ENCODE measurements at places on chromosomes 6 and 20. TPM values are rescaled to one million over a fixed set of nuclear protein-coding genes. Genes with fewer than 3 reads are reported as not detected.

DNA sequence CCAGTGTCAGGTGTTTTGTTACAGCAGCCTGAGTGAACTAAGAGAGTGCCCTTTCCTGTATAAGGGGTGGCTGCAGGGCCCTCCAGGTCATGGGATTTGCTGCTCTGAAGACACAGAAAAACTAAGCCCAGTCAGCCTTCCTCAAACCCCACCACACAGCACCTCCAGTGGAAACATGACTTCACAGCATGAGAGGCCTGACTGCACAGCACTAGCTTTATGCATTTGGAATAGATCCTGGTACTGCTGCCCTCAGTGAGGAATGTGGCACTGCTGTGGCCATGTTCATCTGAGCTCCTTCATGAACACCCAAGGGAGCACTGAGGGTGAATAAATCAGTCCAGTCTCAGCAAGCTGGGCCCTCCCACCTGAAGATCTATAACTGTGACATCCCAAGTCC is 296.1 kb upstream of the FOXQ1 start:
- no peak overlapping the region for H3K4me3 ChIP-seq
- H3K36me3 ChIP-seq = no peaks in the 10 kb centered on the region
- H3K4me1 ChIP-seq = no peaks in the 10 kb centered on the region
- no peak overlapping the region for H3K27ac ChIP-seq

TRIM10 gene
- not detected for total RNA-seq

CD24 gene
- total RNA-seq = 125 TPM

- H3K4me3 ChIP-seq = no peak overlapping the region
- no peaks in the 10 kb centered on the region for H3K27me3 ChIP-seq
- H3K27ac ChIP-seq = no peak overlapping the region
Measured at GRCh38 chr20:45991616-45992015, 17.1 kb upstream of the MMP9 start.

STK4 gene
- total RNA-seq = 20.6 TPM

DNA sequence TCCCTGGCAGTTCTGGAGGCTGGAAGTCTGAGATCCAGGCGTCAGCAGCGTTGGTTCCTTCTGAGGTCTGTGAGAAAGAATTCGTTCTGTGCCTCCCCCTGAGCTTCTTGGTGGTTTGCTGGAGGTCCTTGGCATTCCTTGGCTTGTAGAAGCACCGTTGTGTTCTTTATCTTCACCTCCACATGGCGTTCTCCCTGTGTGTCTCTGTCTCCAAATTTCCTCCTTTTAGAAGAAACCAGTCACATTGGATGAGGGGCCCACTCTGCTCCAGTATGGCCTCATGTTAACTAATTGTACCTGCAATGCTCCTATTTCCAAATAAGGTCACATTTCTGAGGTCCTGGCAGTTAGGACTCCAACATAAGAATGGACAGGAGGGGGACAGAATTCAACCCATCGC is 73.0 kb upstream of the BACH2 start:
- DNase-seq = no peak
- peaks cover 44% of the 10 kb centered on the region for H3K4me1 ChIP-seq
- H3K4me3 ChIP-seq = no peak overlapping the region
- peak overlapping the region; percentile 75 for H3K27ac ChIP-seq
- H3K27me3 ChIP-seq = no peaks in the 10 kb centered on the region
- H3K36me3 ChIP-seq = no peaks in the 10 kb centered on the region

- H3K4me1 ChIP-seq = no peaks in the 10 kb centered on the region
- H3K27ac ChIP-seq = no peak overlapping the region
- no peak overlapping the region for H3K4me3 ChIP-seq
- no peaks in the 10 kb centered on the region for H3K36me3 ChIP-seq
- DNase-seq = no peak
- no peaks in the 10 kb centered on the region for H3K27me3 ChIP-seq
Measured at GRCh38 chr6:12442455-12442854, 152.3 kb downstream of the EDN1 start.

DNA sequence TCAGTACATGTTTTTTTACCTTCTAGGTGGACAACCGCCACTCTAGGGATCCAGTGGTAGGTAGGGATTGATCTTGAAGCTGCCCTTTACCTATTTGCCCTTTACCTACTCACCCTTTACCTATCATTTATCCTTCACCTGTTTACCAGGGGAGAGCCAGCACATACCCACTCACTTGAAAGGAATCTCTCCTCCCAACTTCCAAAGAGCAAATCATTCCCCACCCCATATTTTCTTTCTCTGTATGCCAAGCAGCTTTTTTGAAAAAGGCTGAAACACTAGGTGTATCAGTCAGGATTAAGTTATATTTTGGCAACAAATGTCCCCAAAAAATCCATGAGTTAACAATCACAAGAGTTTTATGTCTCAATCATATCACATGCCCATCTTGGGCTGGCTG is 10.5 kb upstream of the EPM2A start:
- H3K4me3 ChIP-seq = no peak overlapping the region
- DNase-seq = no peak
- H3K36me3 ChIP-seq = peaks cover 7% of the 10 kb centered on the region
- 0 out of 2 replicates have a peak, but pooled peaks cover 6% of the 10 kb centered on the region for H3K4me1 ChIP-seq
- no peaks in the 10 kb centered on the region for H3K27me3 ChIP-seq
- H3K27ac ChIP-seq = no peak overlapping the region

GRCh38 chr20:58231683-58232082 is 3.2 kb upstream of the ANKRD60 start:
- no peak for DNase-seq
- H3K27ac ChIP-seq = no peak overlapping the region
- H3K4me1 ChIP-seq = peaks cover 15% of the 10 kb centered on the region
- H3K36me3 ChIP-seq = 0 out of 2 replicates have a peak, but pooled peaks cover 2% of the 10 kb centered on the region

DNA sequence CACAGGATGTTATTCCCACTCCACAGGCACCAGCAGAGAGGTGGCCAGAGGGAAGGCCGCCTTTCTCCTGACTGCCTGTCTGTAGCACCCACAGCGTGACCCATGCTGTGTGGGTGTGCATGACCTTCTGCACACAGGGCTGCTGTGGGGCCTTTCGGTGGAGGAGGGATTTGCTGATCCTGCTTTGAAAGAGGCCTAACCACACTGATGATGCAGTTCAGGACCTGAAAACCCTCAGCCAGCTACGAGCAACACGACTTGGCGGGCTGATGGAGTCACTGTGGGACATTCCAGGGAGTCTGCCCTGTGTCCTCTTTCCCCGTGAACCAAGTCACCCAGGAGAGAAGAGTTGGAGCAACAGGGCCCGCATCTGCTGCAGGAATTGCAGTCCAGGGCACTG is 49.1 kb downstream of the SYTL3 start:
- no peak overlapping the region for H3K27ac ChIP-seq
- no peak overlapping the region for H3K4me3 ChIP-seq
- H3K36me3 ChIP-seq = no peaks in the 10 kb centered on the region
- DNase-seq = no peak
- H3K27me3 ChIP-seq = no peaks in the 10 kb centered on the region

DNA sequence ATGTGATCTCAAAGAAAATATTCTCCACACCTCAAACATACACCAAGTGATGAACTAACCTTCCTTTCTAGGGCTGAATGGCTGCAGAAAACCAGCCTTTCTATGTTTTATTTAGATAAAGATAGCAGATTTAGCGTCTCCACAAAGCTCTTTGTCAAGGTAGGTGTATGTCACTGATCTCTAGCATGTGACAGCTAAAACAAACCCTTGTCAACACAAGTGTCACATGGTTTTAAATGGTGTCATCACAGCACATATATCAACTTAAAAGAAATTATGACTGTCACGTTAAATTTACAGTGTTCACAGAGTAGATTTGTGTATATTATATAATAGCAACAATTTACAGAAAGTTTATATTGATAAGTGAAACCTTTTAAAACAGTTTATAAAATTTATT is 58.3 kb downstream of the TENT5A start:
- no peak overlapping the region for H3K27ac ChIP-seq
- no peaks in the 10 kb centered on the region for H3K27me3 ChIP-seq
- H3K4me1 ChIP-seq = peaks cover 15% of the 10 kb centered on the region
- H3K36me3 ChIP-seq = no peaks in the 10 kb centered on the region
- no peak for DNase-seq

DNA sequence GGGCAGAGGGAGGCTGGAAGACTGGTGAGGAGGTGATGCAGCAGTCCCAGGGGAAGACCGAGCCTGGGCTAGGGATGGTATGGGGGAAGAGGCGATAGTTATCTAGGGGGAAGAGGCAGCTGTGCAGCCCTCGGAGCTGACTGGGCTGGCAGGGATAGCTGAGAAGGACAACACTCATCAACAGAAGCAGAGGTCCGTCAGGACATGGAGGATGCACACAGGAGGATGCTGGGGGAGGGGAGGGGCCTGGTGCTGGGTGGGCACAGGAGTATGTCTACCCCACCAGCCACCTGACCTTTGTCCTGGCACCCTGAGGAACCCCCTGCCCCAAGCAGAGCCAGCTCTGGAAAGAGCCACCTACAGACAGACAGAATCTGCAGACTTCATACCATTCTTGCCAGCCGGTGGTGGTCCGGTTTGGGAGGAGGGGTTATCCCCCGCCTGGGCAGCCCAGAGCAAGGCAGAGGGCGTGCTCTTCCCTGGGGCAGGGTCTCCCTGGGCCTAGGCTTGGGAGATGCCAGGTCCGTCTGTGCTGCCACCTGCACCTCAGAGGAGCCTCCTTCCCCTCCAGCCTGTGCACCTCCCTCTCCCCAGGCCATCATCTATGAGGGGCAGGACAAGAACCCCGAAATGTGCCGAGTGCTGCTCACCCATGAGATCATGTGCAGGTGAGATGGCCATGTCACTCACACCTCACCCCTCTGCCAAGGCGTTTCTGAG is 14.9 kb downstream of the EBF4 start:
- peaks cover 35% of the 10 kb centered on the region for H3K27me3 ChIP-seq
- H3K27ac ChIP-seq = no peak overlapping the region
- H3K4me3 ChIP-seq = no peak overlapping the region

GRCh38 chr6:94955156-94955555 is 622.2 kb upstream of the MANEA start:
- H3K27me3 ChIP-seq = no peaks in the 10 kb centered on the region
- H3K36me3 ChIP-seq = no peaks in the 10 kb centered on the region
- no peaks in the 10 kb centered on the region for H3K4me1 ChIP-seq
- H3K4me3 ChIP-seq = no peak overlapping the region
- H3K27ac ChIP-seq = no peak overlapping the region

DNA sequence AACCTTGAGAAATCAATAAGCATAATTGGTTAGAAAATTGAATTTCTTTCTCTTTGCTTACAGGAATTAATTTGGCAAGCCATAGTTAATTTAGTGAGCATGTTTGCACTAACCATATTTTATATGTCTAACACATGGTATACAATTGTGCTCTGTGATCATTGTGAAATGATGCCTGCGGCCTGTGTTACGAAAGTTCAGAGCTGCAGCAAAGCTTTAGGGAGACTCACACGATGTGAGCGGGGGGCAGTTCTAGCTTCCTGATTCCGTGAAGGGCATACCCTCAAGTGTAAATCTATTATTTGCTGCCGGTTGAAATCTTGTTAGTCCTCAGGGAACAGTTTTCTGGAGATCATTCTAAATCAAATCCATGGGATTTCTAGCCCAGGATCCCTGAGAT is 25.5 kb upstream of the ADTRP start:
- DNase-seq = no peak
- no peaks in the 10 kb centered on the region for H3K27me3 ChIP-seq
- no peaks in the 10 kb centered on the region for H3K36me3 ChIP-seq
- H3K27ac ChIP-seq = no peak overlapping the region
- H3K4me3 ChIP-seq = no peak overlapping the region

DNA sequence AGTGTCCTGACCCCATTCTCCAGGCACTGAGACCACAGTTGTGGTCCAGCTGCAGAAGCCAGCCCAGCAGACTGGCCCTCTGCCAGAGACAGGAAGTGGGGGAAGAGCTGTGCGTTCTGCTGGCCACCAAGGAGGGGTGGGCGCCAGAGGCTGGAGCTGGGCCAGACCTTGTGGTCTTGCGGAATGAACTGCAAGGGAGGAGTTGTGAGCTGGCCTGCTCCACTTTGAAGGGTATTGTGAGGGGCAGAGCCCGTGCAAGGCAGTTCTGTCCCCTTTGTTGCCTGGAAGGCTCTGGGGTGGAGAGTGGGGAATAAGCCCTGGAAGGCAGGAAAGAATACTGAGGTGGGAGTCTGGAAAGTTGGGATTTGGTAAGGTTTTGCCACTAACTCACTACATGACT is 3.6 kb upstream of the MDFI start:
- no peaks in the 10 kb centered on the region for H3K36me3 ChIP-seq
- H3K4me1 ChIP-seq = peaks cover 7% of the 10 kb centered on the region
- DNase-seq = no peak
- H3K4me3 ChIP-seq = no peak overlapping the region
- no peaks in the 10 kb centered on the region for H3K27me3 ChIP-seq

GRCh38 chr6:20409427-20409971 is 7.8 kb downstream of the E2F3 start:
- no peak overlapping the region for H3K4me3 ChIP-seq
- peaks cover 36% of the 10 kb centered on the region for H3K36me3 ChIP-seq
- H3K27me3 ChIP-seq = no peaks in the 10 kb centered on the region
- no peak overlapping the region for H3K27ac ChIP-seq

DNA sequence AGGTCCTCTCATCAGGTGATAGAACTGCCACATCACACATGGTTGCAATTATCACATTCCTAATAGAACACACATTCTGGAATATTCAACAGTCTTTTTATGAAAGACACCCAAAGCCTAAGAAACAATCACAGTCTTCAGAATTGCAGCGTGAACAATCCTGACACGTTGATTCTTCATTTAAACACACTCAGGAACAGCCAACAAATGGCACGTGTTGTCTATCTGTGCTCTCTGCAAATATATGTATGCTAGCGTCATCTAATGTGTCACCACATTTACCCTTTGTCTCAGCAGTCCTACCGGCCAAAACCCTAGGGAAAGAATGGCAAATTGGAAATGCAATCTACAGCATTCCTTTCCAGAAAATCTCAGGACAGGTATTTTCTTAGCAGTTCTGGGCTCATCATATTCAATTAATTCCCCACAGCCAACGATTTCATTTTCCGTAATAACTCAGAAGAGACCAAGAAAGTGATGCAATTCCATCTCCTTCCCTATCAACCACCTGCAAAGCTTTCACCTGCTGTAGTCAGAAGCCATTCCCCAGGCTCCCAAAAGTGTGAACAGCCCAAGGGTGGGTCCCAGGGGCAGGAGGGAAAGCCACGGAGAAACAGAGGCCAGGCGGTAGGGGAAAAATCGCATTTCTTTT is 280.3 kb upstream of the JARID2 start:
- H3K27me3 ChIP-seq = no peaks in the 10 kb centered on the region
- no peak overlapping the region for H3K4me3 ChIP-seq
- DNase-seq = no peak
- no peak overlapping the region for H3K27ac ChIP-seq

DNA sequence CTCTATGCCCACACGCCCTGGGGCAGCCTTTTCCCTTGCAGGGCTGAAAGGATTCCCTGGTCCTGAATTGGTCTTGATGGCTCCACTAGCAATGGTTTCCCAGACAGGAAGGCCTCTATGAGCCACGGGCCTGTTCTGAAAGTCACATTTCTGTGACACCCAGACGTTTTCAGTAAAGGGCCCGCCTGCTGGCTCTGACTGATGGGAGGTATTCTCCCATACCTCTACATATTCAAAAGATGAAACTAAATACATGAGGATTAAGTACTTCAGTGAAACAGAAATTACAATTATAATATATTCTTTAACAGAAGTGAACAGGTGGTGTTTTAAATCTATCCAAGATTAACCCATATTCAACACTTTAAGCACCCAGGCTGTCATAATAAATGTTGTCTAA is 629.8 kb downstream of the CDH26 start:
- H3K4me3 ChIP-seq = no peak overlapping the region
- no peaks in the 10 kb centered on the region for H3K36me3 ChIP-seq
- no peak overlapping the region for H3K27ac ChIP-seq
- no peaks in the 10 kb centered on the region for H3K4me1 ChIP-seq
- H3K27me3 ChIP-seq = no peaks in the 10 kb centered on the region
- DNase-seq = no peak
